ENCODE measurements at places on chromosomes 4 and X. TPM values are rescaled to one million over a fixed set of nuclear protein-coding genes. Genes with fewer than 3 reads are reported as not detected.

- ATAC-seq: no peak
These were observed 142.3 kb downstream of the ARHGAP24 start for GRCh38 chr4:85617202-85617601.

GRCh38 chr4:77952457-77952856 lies 89.8 kb downstream of the MRPL1 start:
- no peak for ATAC-seq

- ATAC-seq: no peak
These were observed 180.2 kb downstream of the HMGN5 start for GRCh38 chrX:81021478-81021877.

DNA sequence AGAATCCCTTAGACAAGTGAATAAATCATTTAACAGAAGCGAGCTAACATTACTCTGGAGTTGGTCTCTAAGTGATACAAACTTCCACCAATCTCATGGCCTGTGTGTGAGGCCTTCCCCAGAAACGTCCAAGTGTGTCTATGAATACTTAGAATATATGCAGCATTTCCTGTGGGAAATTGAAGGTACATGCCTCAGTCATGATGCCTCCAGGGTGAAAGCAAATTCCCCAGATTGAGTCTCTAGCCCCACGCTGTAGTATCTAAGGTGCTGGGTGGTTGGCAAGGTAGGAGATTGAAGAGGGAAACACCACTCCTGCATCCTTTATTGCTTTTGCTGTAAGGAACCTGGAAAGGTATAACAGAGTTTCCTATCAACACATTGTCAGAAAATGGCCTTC lies 113.8 kb downstream of the IL13RA2 start:
- no peak for ATAC-seq

WDR45 gene
- total RNA-seq: 69.6 TPM

Data from gastroesophageal sphincter (tissue), 4 donors.